ENCODE measurements at places on chromosomes 13 and 19. TPM values are rescaled to one million over a fixed set of nuclear protein-coding genes. Genes with fewer than 3 reads are reported as not detected.

SPRED3 gene
- 2.4 TPM for total RNA-seq

KIR2DL4 gene
- not detected for total RNA-seq

CEACAM3 gene
- total RNA-seq: not detected

KCTD4 gene
- total RNA-seq: not detected

SRRM5 gene
- total RNA-seq: 0.29 TPM

DKKL1 gene
- 0.76 TPM for total RNA-seq

TEX101 gene
- total RNA-seq: not detected

CLDN10 gene
- not detected for total RNA-seq

CYP4F12 gene
- not detected for total RNA-seq

FSD1 gene
- total RNA-seq: 1.4 TPM
